Pulmonary artery endothelial cell (primary cell): ENCODE measurements at places on chromosomes 11 and 22.
A peak's percentile ranks its signal among the peaks of the same experiment; 100 is the strongest.

DNA sequence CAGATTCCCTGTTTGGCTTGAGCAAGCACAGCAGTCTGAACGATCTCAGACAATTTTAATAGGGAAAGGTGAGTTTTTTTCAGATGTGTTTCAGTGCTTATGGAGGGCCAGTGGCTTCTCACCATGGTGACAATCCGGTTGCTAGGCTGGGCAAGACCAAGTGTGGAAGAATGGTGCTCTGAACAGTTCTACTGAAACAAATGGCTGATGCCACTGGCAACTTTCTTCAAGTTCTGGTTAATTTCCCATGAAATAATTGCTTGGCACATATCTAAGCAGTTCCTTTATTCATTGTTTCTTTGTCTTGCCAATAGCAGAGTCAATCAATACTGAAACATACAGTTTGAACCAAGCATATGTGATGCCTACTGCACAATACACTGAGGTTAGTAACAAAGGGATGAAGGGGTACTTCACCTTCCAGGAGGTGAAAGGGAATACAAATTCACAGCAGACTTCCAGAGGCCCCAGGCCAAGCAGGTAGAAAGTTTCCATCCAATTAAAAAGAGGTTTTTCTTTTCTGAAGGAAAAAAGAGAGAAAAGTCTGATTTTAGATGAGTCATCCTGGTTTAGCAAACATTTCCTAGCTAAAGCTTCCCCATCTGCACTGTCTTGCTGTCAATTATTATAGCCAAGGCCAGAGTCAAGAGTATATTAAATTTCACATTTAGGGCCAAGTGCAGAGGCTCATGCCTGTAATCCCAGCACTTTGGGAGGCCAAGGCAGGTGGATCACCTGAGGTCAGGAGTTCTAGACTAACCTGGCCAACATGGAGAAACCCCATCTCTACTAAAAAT, 21.2 kb upstream of the NDUFC2 start:
- DNase-seq, result no peak

DNA sequence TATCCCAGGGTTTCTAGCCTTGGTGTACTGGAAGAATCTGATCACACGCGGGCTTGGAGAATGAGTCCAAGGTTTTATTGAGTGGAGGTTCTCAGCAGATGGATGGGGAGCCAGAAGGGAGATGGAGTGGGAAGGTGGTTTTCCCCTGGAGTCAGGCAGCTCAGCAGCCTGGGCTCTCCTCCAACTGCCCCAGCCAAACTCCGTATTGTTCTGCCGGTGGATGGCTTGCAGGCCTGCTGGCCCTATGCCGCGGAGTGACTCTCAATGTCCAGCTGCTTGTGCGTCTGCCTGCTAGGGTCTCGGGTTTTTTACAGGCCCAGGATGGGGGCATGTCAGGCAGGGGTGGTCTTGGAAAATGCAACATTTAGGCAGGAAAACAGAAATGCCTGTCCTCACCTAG, 162.4 kb upstream of the LMO1 start:
- no peak for DNase-seq

GRCh38 chr11:3147257-3147619, 17.9 kb downstream of the OSBPL5 start:
- DNase-seq, result no peak

DNA sequence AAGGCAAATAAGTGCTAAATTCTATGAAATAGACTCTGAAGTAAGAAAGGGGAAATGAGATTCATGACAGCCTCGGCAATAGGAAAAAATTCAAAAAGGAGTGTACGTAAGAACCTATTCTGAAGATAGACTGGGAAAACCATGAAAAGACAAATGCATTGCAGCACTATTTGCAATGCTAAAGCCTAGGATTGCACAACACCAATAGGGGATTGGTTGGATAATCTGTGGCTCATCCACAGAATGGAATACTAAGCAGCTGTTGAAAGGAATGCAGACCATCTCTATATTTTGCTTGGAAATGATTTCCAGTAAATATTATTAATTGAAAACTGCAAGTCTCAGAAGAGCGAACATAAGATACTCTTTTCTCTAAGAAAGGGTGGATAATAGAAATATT, 91.7 kb upstream of the CLMP start:
- DNase-seq, result no peak

DNA sequence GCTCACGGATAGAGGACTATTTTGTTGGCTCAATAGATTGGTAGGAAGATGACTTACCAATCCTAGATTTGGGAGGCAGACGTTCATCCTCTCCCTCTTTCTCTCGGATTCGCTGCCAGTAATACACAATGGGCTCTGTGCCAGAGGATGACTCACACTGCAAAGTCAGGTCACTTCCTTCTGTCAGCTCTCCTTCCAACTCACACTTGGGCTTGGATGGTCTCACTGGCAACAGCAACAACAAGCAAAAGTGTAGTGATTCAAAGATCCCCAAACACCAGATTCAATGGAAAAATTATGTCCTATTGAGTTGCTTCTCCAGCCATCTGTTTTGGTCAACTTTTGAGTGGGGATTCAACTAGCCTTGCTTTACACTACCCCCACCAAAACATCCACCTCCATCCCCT, 21.7 kb upstream of the HSPA8 start:
- peak; percentile 98 for DNase-seq

DNA sequence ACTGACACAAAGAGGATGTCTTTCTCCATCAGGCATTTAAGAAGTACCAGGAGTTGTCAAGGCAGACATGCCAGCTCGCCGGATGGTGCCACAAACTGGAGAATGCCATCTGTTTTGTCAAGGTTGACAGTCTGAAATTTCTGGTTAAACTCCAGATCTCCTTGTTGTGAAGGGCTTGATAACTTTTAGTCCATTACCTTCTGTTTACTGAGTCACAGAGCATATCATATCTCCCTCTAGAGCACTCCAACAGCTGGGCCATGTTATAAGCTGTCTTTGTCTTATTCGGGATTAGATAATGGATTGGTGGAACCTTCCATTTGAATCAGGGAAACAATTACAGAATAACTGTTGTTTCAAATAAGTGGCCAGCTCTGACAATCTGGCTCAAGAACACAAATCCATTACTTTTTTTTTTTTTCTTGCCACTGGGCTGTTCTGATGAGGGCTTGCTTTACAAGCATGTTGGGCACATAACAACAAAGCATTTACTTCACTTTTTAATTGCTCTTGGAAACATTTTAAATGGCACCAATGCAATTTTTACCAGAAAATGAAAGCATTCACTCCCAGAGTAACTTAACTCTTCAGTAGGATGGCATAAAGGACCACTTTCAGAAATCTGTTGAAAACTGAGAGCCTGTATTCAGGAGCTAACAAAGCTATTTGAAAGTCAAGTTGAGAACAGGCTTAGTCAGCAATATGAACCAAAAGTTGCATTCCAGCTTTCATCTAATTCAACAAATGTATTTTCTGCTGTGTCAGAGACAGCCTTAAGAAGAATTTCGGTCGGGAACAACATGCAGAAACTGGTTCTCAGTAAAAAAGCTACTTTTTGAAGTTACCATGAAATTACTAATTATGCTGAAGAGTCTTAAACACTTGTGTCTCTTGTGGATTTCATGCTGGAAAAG, 227.6 kb upstream of the PITPNB start:
- no peak for DNase-seq

GRCh38 chr22:43867839-43868635, 5.7 kb upstream of the SULT4A1 start:
- DNase-seq, result no peak

- DNase-seq, result no peak
Observed at GRCh38 chr11:130553306-130553705, 104.9 kb downstream of the ADAMTS15 start.

DNA sequence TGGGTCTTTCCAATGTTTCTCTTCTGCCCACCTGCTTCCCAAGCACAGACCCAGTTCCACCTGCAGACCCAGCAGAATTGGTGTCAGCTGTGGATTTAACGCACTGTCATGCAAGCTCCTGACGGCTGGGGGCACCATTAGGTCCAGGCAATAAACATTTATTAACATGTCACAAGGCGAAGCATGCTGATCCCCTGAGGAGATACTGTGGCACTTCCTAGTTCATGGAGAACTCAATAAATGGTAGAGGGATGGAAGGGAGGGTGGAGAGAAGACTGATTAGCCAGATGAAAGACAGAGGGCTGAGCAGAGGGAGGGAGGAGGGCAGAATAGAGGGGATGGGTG, 68.3 kb upstream of the TSPAN18 start:
- DNase-seq, result no peak

- DNase-seq, result no peak
Observed at GRCh38 chr11:20046416-20046815, 113.9 kb downstream of the DBX1 start.

DNA sequence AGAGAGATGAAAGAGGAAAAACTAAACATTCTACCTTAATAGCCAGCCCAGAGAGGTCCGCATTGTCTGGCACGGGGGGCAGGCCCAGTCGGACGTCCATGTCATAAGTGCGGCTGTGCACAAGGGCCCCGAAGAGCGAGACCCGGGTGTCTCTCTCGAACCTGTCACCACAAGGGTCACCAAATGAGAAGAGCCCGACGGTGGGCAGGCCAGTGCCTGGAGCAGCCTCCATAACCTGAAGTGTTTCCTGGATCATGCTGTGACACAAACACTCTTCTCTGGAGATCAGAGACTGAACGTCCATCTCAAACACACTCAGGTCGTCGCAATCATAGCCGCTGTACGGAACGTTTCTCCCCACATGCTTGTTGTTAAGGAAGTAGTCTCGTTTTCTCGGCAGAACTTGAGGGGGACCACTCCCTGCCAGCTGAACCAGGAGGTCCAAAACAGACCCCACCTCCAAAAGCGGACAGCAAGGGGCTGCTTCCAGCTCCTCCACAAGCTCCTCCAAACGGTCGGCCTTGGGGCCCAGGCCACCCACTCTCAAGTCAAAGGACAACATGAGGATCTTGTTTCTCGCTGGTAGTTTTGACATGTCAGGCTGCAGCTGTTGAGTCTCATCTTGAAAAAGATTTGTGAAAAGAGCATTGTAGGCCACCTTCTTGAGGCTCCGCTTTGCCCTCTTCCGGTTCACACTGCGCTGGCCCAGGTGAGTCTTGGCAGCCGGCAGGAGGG, 971 bp downstream of the TUBGCP6 start:
- no peak for DNase-seq

- DNase-seq, result peak; percentile 67
Observed at GRCh38 chr11:14902650-14903350, 10.8 kb upstream of the CYP2R1 start.

GRCh38 chr11:7597620-7598019, 75.7 kb downstream of the CYB5R2 start:
- no peak for DNase-seq

- DNase-seq, result no peak
Observed at GRCh38 chr11:19329970-19330369, 89.2 kb upstream of the E2F8 start.

- no peak for DNase-seq
Observed at GRCh38 chr22:45968751-45969413, 8.1 kb downstream of the WNT7B start.

DNA sequence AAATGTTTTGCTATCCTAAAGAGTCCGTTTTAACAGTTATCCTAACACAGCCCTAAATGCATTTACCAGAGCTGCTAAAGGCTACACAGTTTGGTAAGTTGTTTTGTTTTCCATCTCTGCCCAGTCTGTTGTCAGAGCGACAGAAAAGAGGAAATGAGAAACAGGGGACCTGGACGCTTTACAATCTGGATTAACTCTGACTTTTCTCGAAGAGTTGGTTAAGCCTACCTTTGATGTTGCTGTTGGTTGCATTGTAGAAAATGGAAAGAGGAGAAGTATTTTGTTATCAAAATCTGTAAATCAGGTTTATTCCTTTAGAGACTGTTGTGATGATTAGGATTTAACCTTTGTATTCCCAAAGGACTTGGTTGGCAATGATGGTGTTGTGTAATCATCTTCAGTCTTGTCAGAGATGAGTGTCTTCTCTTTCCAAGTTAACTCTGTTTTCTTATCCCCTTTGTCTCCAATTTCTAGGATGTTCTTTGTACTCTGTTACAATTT, 481 bp downstream of the ANGPTL5 start:
- no peak for DNase-seq

DNA sequence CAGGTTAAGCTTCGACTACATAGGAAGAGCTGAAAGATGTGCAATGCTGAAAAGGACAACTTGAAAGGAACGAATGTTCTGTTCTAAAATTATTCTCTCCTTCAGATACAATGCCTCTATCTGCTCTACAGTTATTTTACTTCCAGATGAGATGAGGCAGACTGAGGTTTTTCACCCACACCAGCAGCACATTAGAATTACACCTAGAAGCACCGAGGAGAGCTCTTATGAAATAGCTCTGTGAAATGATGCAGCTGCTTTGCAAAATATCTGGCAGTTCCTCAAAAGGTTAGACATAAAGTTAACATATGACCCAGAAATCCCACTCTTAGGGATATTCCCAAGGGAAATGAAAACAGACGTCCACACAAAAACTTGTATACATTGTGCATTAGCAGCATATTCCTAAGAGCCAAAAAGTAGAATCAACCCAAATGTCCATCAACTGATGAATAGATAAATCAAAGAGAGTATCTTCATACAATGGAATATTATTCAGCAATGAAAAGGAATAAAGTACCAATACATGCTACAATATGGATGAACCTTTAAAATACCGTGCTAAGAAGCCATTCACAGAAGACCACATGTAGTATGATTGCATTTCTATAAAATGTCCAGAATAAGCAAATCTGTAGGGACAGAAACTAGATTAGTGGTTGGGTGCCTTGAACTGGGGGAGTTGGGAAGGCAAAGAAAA, 34.5 kb downstream of the WT1 start:
- no peak for DNase-seq

GRCh38 chr11:1036303-1036923, at the start of gene MUC6:
TSS of gene MUC6 (minus strand) at chr11:1036718. CDS start at chr11:1036655, 63 bp downstream.
- DNase-seq, result no peak

DNA sequence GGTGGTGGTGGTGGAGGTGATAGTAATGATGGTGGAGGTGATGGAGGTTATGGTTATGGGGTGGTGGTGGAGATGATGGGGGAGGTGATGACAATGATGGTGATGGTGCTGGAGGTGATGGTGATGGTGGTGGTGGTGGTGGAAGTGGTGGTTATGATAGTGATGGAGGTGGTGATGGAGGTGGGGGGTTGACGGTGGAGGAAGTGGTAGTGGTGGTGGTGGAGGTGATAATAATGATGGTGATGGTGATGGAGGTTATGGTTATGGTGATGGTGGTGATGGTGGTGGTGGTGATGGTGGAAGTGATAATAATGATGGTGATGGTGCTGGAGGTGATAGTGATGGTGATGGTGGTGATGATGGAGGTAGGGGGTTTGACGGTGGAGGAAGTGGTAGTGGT, 16.9 kb upstream of the WNT7B start:
- no peak for DNase-seq

GRCh38 chr11:27934830-27935145, 173.2 kb downstream of the KIF18A start:
- DNase-seq, result peak; percentile 45

GRCh38 chr11:93969925-93970922, 50.9 kb upstream of the HEPHL1 start:
- no peak for DNase-seq

GRCh38 chr11:67270256-67271204, 4.3 kb downstream of the GRK2 start:
- no peak for DNase-seq

DNA sequence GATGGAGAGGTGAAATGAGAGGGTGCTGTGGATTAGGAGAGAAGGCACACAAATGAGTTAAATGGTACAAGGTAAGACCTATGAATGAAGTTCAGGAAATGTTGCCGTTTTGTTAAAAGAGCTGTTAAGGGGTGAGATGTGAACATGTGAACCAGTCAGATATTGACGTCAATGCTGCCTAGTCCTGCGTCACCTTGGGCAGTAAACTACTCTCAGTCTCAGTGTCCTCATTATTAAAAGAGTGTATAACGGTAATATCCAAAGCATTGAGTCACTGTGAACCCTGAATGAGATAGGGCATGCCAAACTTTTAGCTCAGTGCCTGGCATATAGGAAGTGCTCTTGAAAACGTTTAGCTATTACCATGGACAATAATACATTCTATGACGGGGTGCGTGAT, 32.4 kb upstream of the SORL1-AS1 start:
- no peak for DNase-seq

GRCh38 chr11:128409476-128409875, 177.9 kb downstream of the ETS1 start:
- peak; percentile 33 for DNase-seq
